ENCODE measurements at places on chromosomes 3 and 15. TPM values are rescaled to one million over a fixed set of nuclear protein-coding genes. Genes with fewer than 3 reads are reported as not detected.

The WDR93 gene
- polyA plus RNA-seq, result 3.0 TPM

The PDE12 gene
- polyA plus RNA-seq, result 13.1 TPM

The FILIP1L gene
- polyA plus RNA-seq, result 21.5 TPM

The SAMMSON gene
- polyA plus RNA-seq, result 0.11 TPM

All from right renal cortex interstitium (tissue), 3 donors.